ENCODE measurements at places on chromosomes 12 and 14.

DNA sequence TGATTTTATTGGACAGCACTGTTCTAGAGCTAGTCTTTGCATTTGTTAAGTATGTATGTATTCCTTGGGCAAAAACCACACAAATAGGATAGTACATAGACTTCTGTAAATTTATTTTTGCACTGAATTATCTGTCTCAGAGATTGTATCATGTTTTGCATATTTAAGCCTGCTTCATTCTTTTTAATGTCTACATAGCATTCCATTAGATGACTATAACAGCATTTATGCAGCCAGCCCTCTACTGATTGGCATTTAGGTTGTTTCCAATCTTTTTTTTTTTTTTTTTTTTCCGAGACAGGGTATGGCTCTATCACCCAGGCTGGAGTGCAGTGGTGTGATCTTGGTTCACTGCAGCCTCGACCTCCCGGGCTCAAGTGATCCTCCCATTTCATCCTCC, 34.5 kb downstream of the SYNDIG1L start:
- H3K4me1 ChIP-seq = no peaks in the 10 kb centered on the region
- no peak for DNase-seq
- peaks cover 3% of the 10 kb centered on the region for H3K27me3 ChIP-seq
- H3K4me3 ChIP-seq = no peak overlapping the region

DNA sequence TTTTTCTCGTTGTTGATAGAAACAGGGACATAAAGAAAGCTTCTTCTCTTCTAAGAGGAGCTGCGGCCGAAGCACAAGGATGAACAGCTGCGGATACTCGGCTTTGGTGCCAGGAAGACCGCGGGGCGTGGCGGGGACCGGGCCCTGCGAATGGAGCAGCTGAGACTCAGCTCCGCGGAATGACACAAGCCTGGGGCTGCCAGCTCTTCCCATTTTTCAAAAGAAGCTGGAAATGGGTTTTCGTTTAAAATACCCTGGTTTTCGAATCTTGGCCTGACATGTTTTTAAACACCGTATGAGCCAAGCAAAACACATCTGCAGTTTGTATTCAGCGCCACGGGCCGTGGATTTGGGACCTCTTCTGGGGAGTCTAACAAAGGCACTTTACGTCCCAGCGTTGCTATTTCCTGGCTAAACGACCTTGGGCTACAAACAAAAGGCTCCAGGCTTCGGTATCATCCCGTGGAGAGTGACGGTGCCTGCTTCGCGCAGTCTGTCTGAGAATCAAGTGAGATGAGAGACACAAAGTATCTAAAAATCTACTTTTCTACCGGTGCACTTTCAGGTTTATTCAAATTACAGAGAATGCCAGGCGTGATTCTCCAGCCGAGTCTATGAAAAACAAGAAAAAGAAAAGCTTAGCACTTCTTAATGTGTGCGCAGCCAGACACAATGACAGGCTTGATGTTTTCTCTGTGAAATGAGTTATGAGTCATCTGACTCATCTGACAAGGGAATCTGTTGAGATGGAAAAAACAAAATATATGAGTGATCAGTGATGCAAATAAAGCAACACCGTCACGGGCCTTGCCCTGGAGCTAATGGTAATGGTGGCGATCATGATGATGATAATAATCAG, 114.0 kb upstream of the TMEM132D start:
- no peaks in the 10 kb centered on the region for H3K4me1 ChIP-seq
- H3K36me3 ChIP-seq = no peaks in the 10 kb centered on the region
- peaks cover 10% of the 10 kb centered on the region for H3K27me3 ChIP-seq

- no peak overlapping the region for H3K4me3 ChIP-seq
- peaks cover 32% of the 10 kb centered on the region for H3K4me1 ChIP-seq
- no peak for DNase-seq
- no peak overlapping the region for H3K27ac ChIP-seq
- peaks cover 3% of the 10 kb centered on the region for H3K27me3 ChIP-seq
- no peaks in the 10 kb centered on the region for H3K36me3 ChIP-seq
Observed at GRCh38 chr12:54369597-54370131, 5.4 kb upstream of the GPR84 start.

DNA sequence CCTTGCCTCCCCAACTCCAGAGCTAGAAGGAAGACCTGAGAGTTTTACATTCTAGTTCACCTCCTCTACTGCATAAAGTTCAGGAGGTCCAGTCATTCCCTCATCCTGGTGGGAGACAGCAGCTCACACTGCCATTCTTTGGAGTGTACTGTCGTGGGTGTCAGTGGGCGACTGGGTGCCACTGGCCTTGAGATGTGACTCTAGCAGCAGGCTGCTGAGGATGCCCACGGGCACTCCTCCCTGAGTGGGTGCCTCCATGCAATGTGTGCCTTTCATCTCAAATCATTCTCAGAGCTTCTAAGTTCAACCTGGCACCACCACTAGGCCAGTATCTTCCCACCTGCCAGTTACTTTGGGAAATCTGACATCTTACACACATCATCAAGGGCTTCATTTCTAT, 12.5 kb downstream of the RFX4 start:
- no peak overlapping the region for H3K4me3 ChIP-seq
- H3K36me3 ChIP-seq = no peaks in the 10 kb centered on the region
- peaks cover 37% of the 10 kb centered on the region for H3K27me3 ChIP-seq
- no peak overlapping the region for H3K27ac ChIP-seq
- DNase-seq = no peak

- peaks cover 19% of the 10 kb centered on the region for H3K4me1 ChIP-seq
- H3K4me3 ChIP-seq = peak overlapping the region; percentile 92
- peak; percentile 29 for DNase-seq
Observed at GRCh38 chr14:76810953-76811400, 1.7 kb downstream of the ANGEL1 start.

DNA sequence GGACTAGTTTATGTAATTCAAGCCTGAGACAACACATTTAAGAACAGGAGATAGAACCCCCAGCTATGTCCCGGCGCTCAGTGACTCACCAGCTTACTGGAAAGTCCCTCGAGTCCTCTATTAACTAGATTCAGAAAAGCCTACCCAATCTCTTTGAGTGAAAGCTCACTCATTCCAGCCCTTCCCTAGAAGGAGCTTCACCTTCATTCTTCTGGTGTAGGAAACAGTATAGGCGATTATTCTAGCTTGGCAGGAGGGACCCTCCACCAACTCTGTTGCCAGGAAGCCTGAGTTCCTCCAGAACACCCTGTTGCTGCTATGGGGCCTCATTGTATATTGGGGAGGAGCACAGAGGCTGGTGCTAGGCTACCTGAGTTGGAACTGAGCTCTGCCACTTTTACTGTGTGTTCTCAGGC, 57.2 kb upstream of the AEBP2 start:
- H3K27ac ChIP-seq = peak overlapping the region; percentile 18
- no peaks in the 10 kb centered on the region for H3K36me3 ChIP-seq
- H3K27me3 ChIP-seq = no peaks in the 10 kb centered on the region

GRCh38 chr12:118135788-118136558, at the start of gene PEBP1:
PEBP1 (plus strand) TSS chr12:118136124; CDS start chr12:118136210, 86 bp downstream.
- H3K27ac ChIP-seq = peak within 1 kb of the TSS; percentile 74
- peaks cover 23% of the 10 kb centered on the region for H3K36me3 ChIP-seq
- peak; percentile 97 for DNase-seq
- peak within 1 kb of the TSS; percentile 91 for H3K4me3 ChIP-seq
- H3K27me3 ChIP-seq = no peaks in the 10 kb centered on the region
- H3K4me1 ChIP-seq = peaks cover 27% of the 10 kb centered on the region

Measured in activated CD4-positive, alpha-beta memory T cell treated with anti-CD3 and anti-CD28 coated beads for 36 hours (primary cell).